ENCODE measurements at places on chromosomes 5 and 9.

DNA sequence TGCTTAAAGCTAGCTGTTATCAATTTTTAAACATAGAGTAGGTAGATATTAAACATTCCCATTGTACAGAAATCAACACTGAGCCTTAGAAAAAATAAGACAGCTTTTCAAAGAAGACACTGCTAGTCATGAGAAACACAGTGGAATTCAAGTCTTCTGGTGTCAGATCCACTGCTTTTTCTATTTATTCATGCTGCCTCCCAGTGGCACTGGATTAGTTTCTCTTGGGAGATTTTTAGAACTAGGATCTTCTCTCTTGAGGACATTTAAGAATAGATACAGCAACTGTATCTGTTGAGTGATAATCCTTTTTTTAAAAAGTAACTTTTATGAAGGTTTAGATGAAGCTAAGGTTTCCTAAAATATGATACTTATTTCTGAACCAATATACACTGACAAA is 1635.4 kb upstream of the C9orf72 start:
- DNase-seq, result no peak

DNA sequence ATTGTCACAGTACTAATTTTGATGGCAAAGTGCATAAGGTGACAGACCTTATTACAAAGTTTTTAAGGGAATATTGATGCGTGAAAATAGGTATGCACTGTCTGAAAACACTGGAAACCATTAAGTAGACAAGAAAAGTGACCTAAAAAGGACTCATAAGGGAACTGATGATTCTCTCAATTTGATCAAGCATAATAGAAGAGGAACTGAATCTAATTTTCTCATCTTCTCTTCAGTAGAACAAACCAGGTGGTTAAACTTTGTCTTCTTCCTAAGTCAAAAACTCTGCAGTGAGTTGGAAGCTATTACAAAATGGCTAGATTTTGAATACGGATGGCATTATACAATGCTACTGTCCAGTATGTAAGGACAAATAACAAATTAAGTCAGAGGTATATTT is 53.4 kb downstream of the RNF145 start:
- no peak for DNase-seq

DNA sequence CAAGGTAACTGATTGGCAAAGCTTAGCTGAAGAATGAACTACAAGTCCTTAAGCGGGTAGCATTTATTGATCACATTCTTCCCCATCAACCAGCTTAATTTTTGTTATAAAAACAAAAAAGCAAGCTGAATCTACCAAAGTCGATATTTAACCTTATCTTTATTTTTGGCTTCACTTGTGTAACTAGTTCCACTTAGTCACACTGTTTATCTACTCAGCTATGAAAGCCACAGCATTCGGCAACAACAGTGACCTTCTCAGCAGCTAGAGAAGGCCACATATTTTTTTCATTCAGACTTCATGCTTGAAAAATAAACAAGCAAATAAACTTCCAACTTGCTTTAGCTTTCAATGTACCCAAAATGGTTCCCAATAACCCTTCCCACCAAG is 69.4 kb downstream of the KLHL3 start:
- DNase-seq, result no peak

DNA sequence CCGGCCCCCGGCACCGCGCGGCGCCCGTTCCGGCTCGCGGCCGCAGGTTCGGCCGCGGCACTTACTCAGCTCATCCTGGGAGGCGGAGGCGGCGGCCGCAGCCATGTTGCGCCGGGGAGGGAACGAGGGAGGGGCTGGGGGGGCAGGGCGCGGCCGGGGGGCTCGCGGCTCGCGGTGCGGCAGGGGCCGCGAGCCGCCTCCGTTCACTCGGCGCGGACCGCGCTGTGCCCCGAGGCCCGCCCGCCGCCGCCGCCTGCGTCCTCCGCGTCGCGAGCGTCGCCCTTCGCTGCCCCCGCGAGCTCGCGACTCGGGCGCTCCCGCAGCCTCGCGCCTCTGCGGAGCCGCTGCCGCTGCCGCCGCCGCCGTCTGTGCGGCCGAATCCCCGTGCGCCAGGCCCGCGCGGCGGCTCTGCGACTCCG is 735 bp downstream of the ECPAS start:
- peak; percentile 38 for DNase-seq

DNA sequence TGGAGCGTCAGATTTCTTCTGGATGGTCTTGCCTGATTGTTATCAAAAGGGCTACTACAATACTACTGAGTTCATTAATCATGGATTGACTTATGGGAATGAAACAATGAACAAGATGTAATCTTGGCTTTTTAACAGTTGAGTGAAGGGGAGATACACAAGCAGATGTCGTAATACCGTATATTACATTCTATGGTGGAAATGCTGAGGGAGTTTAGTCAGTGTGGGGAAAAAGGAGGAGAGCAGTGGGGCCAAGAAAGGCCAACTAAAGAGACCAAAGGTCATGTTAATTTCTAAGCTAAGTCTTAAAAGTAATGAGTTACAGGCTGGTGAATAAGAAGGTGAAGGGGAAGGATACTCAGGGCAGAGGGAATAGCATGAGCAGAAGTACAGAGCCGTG is 29.0 kb upstream of the PSAT1 start:
- DNase-seq, result no peak

Measured in stimulated activated CD4-positive, alpha-beta T cell treated with anti-CD3 and anti-CD28 coated beads, Interleukin-12 subunit alpha, Interleukin-12 subunit beta, amount 100 ng/mL, for 24 hours (primary cell).